ENCODE measurements at places on chromosomes 1 and 21.
A peak's percentile ranks its signal among the peaks of the same experiment; 100 is the strongest.

DNA sequence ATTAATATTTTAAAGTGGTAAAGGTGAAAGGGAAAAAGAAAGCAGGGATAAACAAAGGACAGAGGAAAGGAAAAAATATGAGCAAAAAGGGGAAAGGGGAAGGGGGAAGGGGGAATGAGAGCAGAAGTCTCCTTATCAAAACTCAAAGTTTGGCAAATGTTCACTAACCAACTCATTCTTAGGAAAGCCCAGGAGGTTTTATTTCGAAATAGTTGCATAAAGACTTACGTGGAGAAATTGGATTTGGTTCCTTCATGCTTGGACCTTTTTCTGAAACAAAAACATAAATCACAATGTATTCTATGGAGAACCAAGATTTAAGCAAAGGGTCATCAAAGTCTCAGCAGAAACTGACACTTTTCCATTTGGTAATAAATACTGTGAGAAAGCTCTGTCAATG, 188.1 kb downstream of the TGFBR3 start:
- DNase-seq: no peak

DNA sequence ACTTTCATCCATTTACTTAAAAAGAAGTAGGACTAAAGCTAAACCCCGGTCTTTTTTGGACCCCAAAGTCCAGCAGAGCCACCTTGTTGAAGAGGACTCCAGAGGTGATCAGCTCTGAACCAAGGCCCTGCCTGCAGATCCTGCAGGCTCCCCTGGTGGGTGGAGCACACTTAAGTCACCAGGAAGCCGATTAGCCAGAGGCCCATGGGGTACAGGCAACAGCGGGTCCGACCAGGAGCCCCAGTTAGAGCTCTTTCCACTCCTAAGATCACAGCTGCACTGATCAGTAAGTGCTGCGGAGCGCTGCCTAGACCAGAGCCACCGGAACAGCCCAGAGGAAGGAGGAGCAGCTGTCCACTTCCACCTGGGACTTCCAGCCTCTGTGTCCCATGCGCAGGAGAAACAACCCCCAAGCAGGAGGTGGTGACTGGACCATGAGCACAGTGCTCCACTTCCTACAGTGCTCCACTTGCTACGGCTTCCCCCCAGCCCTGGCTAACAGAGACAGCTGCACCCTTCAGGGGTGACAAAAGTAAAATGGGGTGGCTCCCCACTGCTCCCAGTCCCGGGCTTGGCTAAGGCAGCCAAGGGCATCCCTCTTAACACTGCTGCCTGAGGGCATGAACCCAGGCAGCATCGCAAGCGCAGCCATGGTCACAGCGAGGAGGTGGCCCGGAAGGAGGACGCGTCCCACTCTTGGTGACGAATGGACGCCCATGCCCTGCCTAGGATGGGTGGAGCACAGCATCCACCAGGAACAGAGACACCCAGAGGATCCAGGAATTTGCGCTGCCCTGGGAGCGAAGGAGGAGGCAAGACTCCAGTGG, 58.0 kb downstream of the NPHP4 start:
- DNase-seq: no peak

- no peak for DNase-seq
Observed at GRCh38 chr1:232149287-232150201, 480.4 kb downstream of the SIPA1L2 start.

GRCh38 chr1:27152004-27152828, 2.7 kb downstream of the SLC9A1 start:
- no peak for DNase-seq

- DNase-seq: no peak
Observed at GRCh38 chr1:101240041-101240430, 3.2 kb downstream of the S1PR1 start.

DNA sequence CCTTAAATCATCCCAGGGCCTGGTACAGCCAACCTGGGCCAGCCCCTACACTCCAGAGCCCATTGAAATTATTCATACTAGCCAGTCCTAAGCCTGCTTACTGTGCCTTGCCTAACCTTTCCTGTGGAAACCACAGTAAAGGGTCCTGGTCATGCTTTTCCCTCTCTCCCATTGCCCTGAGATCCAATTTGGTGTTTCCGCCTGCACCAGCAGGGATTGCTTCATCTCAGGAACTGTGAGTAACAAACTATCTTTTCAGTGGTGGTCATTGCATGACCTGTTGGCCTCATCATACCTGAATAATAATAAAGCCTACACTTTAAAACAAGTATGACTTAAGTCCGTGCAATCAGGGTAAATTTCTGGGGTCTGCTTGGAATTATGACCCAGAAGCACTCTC, 18.7 kb upstream of the GALNT2 start:
- no peak for DNase-seq

- DNase-seq: no peak
Observed at GRCh38 chr1:216587715-216588114, 135.5 kb downstream of the ESRRG start.

DNA sequence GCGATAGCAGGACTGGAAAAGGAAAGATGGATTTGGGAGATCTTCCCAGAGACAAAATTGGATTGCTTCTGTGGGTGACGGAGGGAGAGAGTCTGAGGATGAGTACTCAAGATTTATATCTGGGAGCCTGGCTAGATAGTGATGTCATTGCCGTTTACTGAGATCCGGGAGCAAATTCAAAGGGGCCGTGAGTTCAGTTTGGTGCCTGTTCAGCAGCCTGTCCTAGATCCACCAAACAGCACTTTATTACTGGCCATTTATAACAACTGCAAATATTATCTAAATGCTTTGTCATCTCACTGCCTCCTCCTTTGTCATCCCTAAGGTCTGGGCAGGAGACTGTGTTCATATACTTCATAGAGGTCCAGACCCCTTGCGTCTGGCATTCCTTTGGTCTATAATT, 29.2 kb downstream of the MAPKAPK2 start:
- no peak for DNase-seq

DNA sequence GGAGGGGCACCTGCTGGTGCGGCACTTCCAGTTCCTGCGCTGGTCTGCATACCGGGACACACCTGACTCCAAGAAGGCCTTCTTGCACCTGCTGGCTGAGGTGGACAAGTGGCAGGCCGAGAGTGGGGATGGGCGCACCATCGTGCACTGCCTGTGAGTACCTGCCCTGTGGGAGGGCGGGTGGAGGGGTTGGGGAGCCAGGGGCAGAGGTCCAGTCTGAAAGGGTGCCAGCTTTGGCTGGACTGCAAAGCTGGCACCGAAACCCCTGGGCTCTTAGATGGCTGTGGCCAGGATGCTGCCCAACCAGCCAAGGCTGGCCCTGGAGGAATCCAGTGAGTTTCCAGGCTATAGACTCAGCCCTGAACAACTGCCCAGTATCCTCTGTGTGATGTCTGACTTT, 87.3 kb downstream of the PTPRU start:
- DNase-seq: no peak

DNA sequence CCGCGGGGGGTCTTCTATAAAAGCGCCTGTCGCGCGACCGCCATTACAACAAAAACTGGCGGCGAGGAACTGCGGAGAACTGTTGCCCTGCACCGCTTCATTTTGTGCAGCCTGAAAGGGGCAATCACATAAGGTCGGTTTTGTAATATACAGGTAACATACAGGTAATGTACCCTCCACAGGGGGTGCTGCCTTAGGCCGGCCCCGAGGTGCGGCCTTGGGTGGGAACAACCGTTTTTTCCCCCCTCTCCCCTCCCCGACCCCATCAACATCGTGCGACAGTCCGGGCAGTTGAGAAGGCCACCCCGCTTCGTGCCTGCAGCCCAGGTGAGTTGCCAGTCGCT, at the start of gene BRDT:
Gene BRDT (plus strand): TSS at position 46 of the 344 bp plus-strand sequence. CDS start 13,354 bp downstream, outside the sequence.
- DNase-seq: no peak

DNA sequence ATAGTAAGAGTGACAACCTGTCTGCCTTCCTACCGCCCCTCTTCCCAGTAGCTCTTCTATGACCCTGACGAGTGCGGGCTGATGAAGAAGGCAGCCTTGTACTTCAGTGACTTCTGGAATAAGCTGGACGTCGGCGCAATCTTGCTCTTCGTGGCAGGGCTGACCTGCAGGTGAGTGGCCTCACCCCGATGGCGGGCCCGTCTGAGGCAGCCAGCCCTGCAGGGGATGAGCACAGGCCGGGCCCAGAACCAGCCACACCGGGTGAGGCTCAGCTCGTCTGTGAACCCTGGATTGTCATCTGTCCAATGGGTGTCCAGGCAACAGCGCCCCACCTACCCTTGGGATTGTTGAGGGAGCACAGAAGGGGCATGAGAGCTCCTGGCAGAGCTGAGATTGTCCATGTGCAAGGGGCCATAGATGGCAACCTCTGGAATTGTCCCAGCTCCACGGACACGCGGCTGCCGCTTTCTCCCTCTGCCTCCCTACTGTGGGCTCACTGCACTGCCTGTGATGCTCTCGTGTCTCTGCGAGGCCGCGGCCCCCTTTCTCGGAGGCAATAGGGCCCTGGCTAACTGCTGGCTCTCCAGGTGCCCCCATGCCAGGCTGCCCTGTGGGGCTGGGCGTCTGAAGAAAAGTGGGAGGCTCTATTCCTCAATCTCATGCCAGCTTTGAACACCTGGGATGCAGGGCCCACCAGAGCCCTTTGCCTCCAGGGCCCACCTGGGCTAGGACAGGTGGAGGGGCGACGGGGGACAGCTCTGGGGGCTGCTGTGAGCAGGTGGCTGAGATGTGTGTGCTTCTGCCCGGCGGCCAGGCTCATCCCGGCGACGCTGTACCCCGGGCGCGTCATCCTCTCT, 50.0 kb upstream of the LRRC3 start:
- DNase-seq: no peak

GRCh38 chr1:51973587-51974474, 16.7 kb downstream of the RAB3B start:
- DNase-seq: no peak

DNA sequence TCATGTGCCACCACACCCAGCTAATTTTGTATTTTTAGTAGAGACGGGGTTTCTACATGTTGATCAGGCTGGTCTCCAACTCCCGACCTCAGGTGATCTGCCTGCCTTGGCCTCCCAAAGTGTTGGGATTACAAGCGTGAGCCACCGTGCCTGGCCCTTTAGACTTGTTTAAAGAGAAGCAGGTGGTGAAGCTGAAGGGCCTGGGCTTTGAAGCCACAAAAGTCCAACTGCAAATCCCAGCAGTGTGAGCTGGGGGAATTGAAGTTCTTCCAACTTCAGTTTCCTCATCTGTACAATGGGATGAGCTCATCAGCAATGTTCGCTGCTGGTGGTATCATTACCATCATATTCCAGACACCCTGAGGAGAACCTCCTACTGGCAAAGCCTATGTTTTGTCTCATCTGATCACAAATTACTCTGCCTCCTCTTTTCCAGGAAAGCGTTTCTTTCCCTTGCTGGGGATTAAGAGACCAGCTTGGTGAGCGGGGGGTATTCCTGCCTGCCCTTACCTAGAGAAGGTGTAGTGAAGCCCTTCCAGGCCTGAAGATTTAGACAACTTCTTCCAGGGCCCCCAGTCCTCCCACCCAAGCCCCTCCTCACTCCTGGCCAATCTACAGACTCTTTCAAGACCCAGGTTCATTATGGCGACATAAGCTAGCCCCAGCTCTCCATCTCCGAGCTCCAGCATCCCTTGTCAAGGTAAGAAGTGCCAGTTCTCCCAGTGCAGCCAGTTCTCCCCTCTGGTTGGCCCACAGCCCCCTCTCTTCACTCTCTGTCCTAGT, 2.4 kb upstream of the SHISA4 start:
- peak; percentile 47 for DNase-seq
